Kidney (tissue), 22 donors: ENCODE measurements at places on chromosomes 7 and 10. TPM values are rescaled to one million over a fixed set of nuclear protein-coding genes. Genes with fewer than 3 reads are reported as not detected.

- no peak for DNase-seq
These were observed 2.7 kb downstream of the EPHB4 start for GRCh38 chr7:100824499-100825214.

DNA sequence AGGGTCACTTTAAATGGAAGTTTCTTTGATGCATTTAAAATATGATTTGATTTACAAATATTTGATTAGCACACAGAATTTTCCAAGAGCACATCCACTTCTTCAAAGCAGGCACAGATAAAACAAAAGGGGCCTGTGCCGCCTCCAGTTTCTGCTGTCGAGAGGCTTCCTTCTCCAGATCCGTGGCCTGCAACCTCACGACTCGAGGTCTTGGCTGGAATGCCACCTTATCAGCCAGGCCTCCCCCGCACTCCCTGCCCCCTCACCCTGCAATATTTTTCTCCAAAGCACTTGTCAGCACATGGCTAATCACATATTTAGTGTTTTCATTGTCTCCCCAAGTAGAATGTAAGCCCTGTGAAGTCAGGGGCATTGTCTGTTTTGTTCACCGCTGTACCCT is 12.5 kb downstream of the PYROXD2 start:
- DNase-seq: no peak

DNA sequence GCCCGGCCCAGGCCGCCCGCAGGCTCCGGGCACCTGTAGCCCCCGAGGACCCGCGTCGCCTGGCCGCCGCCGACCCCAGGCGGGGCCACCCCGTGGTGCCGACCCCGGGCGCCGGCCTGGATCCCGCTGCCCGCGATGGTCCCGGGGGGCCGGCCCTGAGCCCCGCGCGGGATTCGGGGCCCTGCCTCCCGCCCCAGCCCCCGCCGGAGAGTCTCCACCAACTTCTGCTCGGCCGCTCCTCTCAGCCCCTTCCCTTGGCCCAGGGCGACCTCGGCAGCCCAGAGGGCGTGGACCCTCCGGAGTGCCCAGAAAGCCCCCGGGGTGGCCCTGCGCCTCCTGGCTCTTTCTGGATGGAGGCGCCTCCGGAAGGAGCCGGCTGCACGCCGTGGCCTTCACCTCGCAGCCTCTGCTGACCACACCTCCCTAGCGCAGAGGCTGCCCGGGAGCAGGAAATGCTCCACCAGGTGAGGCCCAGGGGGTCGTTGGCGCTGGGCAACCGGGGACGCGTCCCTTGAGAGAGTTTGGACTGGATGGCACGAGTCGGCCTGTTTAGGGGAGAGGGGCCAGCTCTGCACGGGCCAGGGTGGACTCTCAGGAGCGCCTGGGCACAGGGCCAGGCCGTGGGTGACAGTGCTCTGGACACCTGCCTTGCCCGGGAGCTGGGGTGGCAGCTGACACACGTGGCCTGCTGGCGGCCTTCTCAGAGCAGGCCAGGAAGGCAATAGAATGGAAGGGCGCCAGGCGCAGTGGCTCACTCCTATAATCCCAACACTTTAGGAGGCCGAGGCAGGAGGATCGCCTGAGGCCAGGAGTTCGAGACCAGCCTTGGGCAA is 529 bp downstream of the ZNF853 start:
- peak; percentile 55 for DNase-seq

DNA sequence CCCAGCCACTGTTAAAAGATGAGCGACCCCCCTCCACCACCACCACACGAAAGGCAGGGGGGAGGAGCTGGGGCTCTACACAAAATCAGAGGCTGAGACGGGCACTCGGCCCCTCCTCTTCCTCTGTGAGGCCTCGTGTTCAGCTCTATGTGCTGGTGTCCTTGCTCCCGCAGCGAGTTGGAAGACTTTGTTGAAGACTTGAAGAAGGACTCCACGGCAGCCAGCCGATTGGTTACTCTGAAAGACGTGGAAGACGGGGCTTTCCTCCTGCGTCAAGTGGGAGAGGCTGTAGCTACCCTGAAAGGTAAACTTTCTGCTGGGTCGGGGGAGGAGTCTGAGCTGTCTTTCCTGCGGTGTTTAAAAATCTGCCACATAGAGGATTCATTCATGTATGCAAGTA is 203.7 kb downstream of the ARHGAP21 start:
- no peak for DNase-seq

GRCh38 chr7:117531595-117532244 is 51.9 kb downstream of the CFTR start:
- DNase-seq: no peak

- DNase-seq: no peak
These were observed 1.7 kb upstream of the WEE2 start for GRCh38 chr7:141706239-141707064.

- DNase-seq: no peak
These were observed 145.3 kb downstream of the DIP2C start for GRCh38 chr10:543862-544822.

- peak; percentile 67 for DNase-seq
These were observed at the start of gene HMX2 for GRCh38 chr10:123147635-123148413. Gene HMX2, plus strand, starts transcription at chr10:123148136. Its CDS starts 243 bp downstream, at chr10:123148379.

GRCh38 chr7:24029068-24029467 is 254.9 kb upstream of the NPY start:
- no peak for DNase-seq

GRCh38 chr7:151309311-151309710 is 32.3 kb upstream of the NUB1 start:
- DNase-seq: no peak

DNA sequence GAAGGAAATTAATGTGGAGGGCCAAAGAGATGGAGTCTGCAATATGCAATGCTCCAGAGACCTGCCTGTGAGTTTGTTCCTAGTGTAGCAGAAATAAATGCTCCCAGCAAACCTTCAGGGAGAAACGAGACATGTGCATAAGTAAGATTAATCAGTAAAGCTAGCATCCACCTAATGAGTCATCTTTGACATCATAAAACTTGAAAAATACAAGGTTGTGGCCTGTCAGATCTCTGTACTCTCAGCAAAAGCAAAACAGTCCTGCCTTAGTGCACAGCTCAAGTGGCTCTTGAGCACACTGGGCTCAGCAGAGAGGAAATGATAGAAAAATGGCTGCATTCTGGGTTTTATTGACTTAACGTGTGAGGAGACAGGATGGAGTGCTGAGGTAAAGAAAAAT is 32.5 kb upstream of the ERCC6 start:
- DNase-seq: no peak

- no peak for DNase-seq
These were observed 213.9 kb downstream of the CHRM2 start for GRCh38 chr7:137082391-137082790.

The OIT3 gene
- not detected for polyA plus RNA-seq

The PPP1R9A gene
- 2.6 TPM for polyA plus RNA-seq

The FAM24B gene
- polyA plus RNA-seq: 26.7 TPM
